ENCODE measurements at places on chromosomes 16 and 17.

GRCh38 chr17:36894177-36894576 is 43.1 kb upstream of the LHX1 start:
- no peak for DNase-seq

DNA sequence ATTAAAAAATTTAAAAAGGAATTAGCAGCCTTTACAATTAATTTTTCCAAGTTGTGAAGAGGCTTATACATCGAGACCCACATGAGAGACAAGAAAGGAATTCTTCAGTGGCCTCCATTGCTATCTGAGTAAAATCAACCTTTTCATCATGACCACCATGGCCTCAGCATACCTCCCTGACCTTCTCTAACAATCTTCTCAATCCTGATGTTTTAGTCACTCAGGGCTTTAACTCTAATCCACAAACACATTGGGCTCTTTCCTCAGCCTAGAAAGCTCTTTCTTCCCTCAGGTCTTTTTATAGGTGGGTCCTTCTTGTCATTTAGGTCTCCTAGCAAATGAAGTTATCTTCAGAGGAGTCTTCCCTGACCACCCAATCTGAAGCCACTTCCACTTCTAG is 46.4 kb downstream of the SPOP start:
- no peak for DNase-seq

- no peak for DNase-seq
Observed at GRCh38 chr16:31875112-31875803, 1.7 kb downstream of the ZNF267 start.

GRCh38 chr17:13601322-13601775 is 380 bp downstream of the HS3ST3A1 start:
- no peak for DNase-seq
